Pulmonary artery endothelial cell (primary cell): ENCODE measurements at places on chromosomes 4 and X. TPM values are rescaled to one million over a fixed set of nuclear protein-coding genes. Genes with fewer than 3 reads are reported as not detected.

GRCh38 chr4:74054483-74055047, 16.1 kb upstream of the CXCL3 start:
- DNase-seq = no peak

DNA sequence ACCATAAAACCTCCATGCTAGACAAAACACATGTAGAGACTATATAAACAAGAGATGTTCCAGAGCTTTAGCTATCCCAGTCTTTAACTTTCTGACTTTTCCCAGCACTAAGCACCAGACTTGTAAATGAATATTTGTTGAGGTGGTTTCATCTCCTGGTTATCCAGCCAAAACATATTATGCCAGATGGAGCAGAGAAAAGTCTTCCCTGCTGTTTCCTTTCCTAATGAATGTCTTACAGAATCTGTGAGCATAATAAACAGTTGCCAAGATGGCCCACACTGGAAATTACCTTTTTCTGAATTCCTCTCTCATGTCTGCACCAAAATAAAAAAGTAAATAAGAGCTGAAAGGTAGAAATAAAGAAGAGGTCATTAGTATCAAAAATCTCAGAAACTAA, 159.2 kb downstream of the TECRL start:
- DNase-seq = no peak

GRCh38 chr4:69727926-69728325, 32.5 kb downstream of the SULT1B1 start:
- no peak for DNase-seq

GRCh38 chr4:84966382-84967242, at the start of gene WDFY3:
Gene WDFY3 (minus strand): TSS chr4:84966690. CDS start chr4:84860591, 106,099 bp downstream.
- DNase-seq = peak; percentile 60

GRCh38 chr4:173056710-173057109, 111.9 kb upstream of the GALNT7 start:
- DNase-seq = no peak

GRCh38 chr4:157265281-157265680, 44.8 kb downstream of the GRIA2 start:
- DNase-seq = no peak

TAF7L gene
- total RNA-seq = 0.88 and 1.2 TPM in 2 replicates

NAT8L gene
- total RNA-seq = 0.07 and 0.20 TPM in 2 replicates

SMAD1 gene
- total RNA-seq = 50.6 and 55.1 TPM in 2 replicates

MAMLD1 gene
- total RNA-seq = 0.67 and 0.79 TPM in 2 replicates

ACOX3 gene
- total RNA-seq = 26.3 and 29.9 TPM in 2 replicates
